Heart right ventricle (tissue), 16 donors: ENCODE measurements at places on chromosomes 6 and 20. TPM values are rescaled to one million over a fixed set of nuclear protein-coding genes. Genes with fewer than 3 reads are reported as not detected.

GRCh38 chr6:21220271-21220987, 373.1 kb upstream of the SOX4 start:
- no peak for DNase-seq

GRCh38 chr20:10925767-10926166, 252.0 kb upstream of the JAG1 start:
- DNase-seq = no peak

GRCh38 chr6:70538376-70538775, 28.4 kb upstream of the SDHAF4 start:
- no peak for DNase-seq

The CCN6 gene
- polyA plus RNA-seq = not detected

DNA sequence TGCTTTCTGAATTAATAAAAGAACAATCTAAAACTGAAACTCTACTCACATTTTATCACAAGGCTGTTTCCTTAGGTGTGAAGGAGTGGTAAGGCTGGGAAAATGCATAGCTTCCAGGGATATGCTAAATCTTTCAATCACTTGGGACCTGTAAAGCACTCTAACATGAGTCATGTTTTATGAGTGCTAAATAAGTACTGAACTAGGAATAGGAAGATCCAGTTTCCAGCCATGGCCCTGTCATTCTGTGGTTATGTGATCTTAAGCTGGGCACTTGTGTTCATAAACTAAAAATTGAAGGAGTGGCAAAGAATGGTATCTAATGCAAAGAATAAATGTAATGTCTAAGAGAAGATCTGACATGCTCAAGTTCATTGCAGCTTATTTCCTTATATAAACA, 6.1 kb upstream of the TMEM200A start:
- no peak for DNase-seq

DNA sequence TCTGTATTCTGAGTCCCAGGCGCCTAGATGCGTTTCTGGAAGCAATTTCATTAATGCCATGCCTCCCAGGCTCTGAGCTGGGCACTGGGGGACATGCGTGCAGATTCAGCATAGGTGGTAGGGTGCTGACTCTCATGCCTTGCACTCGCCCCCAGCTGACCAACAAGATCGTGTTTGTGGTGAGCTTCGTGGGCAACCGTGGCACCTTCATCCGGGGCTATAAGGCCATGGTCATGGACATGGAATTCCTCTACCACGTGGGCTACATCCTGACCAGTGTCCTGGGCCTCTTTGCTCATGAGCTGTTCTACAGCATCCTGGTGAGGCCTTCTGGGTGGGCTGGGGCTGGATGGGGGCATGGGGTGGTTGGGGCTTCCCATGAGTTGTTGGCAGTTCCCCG, 21.6 kb downstream of the UQCC2 start:
- no peak for DNase-seq

- no peak for DNase-seq
Observed at GRCh38 chr6:122751326-122751725, 28.2 kb upstream of the FABP7 start.

The BPIFB4 gene
- not detected for polyA plus RNA-seq

DNA sequence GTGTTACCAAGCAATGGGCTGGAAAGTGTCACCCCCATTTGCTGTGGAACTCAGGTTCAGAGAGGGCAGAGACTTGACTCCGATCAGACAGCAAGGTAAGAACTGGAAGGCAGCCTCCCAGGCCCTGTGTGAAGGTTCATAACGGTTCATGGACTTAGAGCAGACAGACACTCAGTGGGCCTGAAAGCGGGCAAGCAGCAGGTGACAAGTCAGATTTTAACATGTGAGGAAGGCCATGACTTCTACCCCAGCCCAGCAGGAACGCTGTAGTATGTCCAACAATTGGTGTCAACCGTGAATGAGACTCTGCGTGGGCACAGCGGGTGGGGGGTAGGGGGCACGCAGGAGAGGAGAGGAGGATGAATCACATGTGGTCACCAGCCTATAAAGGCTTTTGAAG, 217.6 kb upstream of the SNX9 start:
- no peak for DNase-seq

The ARMH2 gene
- not detected for polyA plus RNA-seq

The PLEKHG1 gene
- 3.2 TPM for polyA plus RNA-seq

The PRICKLE4 gene
- 6.1 TPM for polyA plus RNA-seq

DNA sequence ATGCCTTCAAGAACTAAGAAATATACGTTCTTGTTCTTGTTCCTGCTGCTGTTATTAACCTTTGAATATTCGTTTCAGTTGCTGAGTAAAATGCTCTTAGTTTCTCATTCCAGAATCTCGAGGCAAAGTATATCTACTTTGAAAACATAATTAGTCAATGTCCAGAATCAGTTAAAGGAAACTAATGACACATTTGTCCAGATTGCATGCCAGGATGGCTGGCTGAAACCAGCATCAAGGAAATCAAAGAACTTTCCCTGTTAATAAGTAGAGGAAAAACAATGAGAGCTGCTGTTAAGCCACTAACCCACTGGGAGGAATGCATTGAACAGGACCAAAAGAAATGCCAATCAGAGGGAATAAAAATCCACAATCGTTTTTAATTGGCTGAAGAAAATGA, 196.9 kb downstream of the ALDH8A1 start:
- DNase-seq = no peak

- no peak for DNase-seq
Observed at GRCh38 chr6:158110986-158111385, 57.1 kb downstream of the SERAC1 start.

The HUS1B gene
- not detected for polyA plus RNA-seq

DNA sequence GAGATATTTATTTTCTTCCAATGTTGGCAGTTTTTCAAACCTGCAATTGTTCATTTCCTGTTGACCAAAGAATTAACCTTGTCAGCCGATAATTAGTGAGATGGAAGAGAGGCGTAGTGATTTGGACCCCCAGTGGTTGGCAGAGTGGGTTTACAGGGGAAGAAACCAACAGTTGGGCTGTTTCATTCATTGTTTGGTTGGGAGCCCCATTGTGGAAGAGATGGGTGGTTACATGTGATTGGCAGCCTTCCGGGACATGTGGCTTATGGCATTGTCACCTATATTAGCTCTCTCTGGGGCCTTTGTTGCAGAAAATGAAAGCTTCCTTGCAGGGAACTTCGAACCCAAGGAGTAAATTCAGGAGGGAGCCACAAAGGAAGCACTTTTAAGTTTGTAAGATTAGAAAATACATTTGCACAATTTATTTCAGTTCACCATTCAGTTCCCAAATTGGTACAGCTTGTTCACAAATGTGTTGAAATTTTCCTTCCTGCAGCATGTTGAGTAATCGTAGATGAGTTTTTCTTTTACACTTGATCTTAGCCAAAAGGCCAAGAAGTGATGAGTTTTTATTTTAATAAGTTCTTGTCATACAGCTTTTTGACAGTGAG, 50.3 kb upstream of the CDKAL1 start:
- DNase-seq = no peak

The SALL4 gene
- polyA plus RNA-seq = 0.01 TPM

DNA sequence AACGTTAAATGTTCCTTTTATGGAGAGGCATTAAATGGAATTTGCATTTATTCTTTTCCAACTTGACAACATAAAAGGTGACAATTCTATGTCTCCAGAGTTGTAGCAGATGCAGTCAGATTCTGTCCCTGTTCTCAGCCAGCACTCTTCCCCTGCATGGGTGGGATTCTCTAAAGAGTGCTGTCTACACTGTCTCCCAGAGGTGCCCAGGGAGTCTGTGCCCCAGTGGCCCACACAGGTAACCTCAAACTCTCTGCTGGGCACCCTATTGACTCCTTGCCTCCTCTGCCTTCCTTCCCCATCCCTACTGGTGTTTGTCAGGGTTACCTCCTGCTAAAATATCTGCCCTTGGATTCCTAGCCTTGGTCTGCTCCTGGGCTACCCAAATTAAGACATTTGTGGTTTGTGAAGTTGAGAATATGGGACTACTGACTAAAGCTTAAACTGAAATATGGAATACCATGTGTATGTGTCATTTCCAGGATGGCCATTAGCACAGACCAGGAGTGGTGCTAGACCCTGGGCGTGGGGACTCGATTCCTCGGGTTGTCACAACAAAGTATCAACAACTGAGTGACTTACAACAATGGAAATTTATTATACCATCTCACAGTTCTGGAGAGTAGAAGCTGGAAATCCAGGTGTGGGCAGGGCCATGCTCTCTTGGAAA, 284.7 kb downstream of the CDH26 start:
- no peak for DNase-seq

The MTFR2 gene
- polyA plus RNA-seq = 0.20 TPM

DNA sequence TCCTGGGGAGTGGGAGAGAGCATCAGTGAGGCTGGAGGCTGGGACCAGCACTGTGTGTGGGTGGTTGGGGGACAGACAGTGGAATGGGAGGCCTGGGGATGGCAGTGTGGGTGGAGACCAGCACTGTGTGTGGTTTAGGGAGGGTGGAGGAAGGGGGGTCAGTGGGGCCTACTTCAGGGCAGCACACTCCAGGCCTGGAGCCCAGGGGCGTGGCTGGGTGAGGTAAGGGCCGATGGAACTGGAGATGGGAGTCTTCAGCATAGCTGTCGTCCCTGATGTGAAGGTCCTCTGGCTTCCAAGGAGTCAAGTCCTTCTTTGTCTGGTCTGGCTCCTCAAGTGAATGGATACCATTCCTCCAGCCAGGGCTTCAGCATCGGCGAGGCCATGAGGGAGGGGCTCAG, 18.6 kb downstream of the KCNK17 start:
- no peak for DNase-seq

DNA sequence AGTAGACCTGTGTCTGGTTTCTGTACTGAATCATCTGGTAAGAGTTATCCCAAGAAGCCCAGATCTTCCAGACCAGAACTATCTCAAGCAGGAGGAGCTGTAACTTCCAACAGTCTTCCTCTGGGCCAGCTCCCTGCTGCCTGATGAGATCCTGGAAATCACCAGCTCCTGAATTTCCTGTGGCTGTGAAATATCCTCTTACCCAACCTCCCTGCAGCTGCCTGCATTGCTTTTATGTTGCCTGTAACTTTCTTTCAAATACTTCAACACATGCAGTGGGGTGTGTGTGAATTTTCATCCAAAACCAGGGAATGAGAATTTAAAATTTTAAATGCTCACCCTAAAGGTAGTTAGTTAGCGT, 160.5 kb upstream of the LAMP5 start:
- DNase-seq = no peak

DNA sequence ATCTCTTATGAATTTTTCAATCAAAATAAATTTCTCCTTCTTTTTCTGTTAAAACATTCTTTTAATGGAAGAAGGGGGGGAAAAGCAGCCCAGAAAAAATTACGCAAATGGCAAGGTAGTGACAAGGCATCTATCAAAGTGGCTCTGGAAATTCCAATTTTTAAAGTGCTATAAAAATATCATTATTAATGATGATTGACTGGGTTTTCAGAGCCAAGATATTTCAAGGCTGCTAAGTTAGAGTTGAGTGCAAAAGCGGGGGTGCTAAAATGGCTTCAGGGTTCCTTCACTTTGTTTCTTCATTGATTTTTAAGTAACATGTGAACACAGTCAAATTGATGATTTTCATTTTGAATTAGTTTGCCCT, 171.6 kb upstream of the CITED2 start:
- no peak for DNase-seq

DNA sequence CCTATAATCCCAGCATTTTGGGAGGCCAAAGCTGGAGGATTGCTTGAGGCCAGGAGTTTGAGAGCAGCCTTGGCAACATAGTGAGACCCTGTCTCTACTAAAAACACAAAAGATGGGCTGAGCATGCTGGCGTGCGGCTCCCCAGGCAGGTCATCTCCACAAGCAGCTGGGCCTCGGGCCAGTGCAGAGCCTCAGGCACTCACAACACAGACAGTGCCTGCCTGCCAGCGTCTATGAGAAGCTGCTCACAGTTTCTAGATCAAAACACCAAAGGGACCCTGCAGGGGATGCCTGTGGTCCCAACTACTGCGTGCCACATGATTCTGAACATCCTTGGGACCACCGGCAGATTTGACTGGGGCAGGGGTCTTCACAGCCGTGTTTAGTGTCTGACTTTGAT, 59.4 kb downstream of the GINS1 start:
- no peak for DNase-seq

The HTR1E gene
- not detected for polyA plus RNA-seq

- peak; percentile 24 for DNase-seq
Observed at GRCh38 chr6:37698264-37699137, 818 bp upstream of the MDGA1 start.

DNA sequence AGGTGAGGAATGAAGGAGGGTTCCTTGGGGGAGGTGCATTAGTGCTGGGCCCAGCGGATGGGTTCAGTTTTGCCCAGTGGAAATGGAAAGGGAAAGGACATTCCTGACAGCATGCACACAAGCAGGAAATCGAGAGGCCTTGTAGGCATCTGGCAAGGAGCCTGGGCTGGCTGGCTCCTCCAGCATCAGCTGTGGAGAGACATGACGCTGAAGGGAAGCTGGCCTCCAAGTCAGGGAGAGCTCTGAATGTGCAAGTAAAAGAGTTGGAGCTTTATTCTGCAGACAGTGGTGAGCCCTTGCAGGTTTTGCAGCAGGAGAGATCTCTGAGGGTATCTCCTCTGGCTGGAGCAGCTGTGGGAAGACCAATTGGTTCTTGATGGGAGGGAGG, 154.3 kb downstream of the MRPL14 start:
- DNase-seq = peak; percentile 79

- DNase-seq = no peak
Observed at GRCh38 chr6:90209527-90209926, 87.1 kb downstream of the BACH2 start.

DNA sequence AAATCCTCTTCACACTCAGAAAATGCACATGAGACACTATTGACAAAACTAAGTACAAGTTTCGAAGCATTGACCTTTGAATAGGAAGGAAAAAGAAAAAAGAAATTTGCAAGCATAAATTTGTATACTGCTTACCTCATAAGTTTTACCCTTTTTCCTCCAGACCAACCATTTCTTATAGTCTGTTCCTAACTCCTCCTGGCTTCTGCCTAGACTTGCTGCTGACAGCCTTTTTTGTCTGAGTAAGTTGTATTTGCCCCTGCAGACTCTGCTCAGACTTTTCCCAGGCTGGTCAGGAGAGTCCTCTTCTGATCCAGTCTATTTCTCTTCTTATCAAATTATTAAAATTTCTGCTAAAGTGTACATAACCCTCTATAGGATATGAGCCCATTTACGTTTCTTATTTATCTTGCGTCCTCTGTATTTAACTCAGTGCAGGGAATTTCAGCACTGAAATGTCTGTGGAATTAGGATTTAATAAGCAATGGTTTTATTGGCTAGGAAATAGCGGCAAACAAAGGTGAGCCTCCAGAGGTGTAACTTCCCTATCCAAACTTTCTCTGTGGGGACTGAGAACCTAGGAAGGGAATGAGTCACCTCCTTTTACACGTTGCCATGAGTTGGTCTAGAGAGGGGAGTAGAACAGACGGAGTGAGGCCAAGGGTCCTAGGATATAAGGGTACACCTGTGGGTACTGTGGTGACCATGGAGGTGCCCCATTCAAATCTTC, 207.1 kb upstream of the MARCKS start:
- DNase-seq = no peak

The DZANK1 gene
- 1.3 TPM for polyA plus RNA-seq

GRCh38 chr6:85346196-85346595, 103.7 kb upstream of the NT5E start:
- DNase-seq = no peak

The CENPQ gene
- 3.3 TPM for polyA plus RNA-seq

DNA sequence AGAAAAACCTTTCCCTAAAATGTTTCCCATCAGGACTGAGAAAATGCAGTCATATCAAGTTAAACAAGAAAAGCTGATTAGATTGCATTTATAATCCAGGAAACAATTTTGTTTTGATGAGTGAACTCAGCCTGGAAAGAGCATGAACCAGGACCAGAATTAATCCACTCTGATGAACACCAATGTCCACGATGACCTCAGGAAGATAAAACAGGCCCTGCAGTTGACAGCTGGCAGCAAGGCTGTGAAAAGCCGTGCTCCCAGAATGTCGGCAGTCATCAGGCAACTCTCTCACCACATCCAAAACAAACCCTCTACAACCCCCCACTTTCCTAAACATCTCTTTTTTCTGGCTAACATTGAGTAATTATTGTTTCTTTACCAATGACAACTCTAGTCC, 74.0 kb upstream of the PROKR2 start:
- DNase-seq = no peak
